AG08396 (cell line): ENCODE measurements at places on chromosomes 7 and 10.

DNA sequence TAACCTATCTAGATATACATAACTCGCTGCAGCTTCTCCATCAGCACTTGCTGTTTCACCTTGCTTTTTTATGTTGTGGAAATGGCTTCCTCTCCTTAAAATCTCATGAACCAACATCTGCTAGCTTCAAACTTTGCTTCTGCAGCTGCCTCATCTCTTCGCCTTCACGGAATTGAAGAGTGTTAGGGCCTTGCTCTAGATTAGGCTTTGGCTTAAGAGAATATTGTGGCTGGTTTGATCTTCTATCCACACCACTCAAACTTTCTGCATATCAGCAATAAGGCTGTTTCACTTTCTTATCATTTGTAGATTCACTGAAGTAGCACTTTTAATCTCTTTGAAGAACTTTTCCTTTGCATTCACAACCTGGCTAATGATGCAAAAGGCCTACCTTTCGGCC lies 49.2 kb upstream of the AGR3 start:
- DNase-seq = no peak

DNA sequence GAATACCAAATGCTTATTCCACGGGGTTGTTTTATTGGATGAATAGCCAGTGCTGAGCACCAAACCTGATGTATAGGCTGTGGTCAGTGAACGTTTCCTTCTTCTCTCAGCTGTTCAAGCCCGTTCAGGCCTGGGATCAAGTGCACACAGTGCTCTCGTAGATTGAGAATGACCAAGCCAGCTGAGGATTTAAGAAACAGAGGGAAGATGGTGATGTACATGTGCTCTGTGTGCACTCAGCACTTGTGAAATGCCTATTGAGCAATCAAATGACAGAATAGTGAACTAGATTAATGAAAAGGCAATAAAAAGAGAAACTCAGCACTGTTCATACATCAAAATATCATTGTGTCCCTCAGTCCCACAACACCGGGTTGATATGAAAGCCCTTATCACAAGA lies 302.5 kb downstream of the BMPER start:
- no peak for DNase-seq

- no peak for DNase-seq
These were observed 86.0 kb upstream of the ARID5B start for GRCh38 chr10:61815496-61815895.

- no peak for DNase-seq
These were observed 466.4 kb upstream of the ZMIZ1 start for GRCh38 chr10:78602201-78602932.

- DNase-seq = no peak
These were observed 16.4 kb downstream of the SRRM3 start for GRCh38 chr7:76217942-76218566.

- DNase-seq = no peak
These were observed 101.6 kb upstream of the EEPD1 start for GRCh38 chr7:36051501-36051900.

GRCh38 chr7:75835688-75836285 lies 22.2 kb upstream of the CCL24 start:
- no peak for DNase-seq

DNA sequence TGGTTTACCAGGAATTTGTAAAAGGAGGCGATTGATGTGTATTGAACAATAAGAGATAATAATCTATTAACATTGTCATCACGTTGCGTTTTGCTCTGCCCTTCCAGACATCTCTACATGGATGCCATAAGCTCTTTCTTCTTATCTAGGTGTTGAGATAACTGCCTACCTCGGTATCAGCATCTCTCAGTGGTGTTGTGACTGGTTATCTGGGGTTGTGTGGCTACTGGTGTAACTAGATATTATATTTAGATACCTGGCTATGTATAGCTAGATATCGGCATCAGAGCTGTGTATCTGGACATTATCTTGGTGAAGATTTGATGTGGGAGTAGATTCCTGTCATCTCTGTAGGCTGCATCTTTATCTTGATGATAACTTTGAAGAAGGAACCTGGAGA lies 17.2 kb downstream of the GATA3 start:
- no peak for DNase-seq

GRCh38 chr7:11298220-11298619 lies 324.5 kb downstream of the PHF14 start:
- DNase-seq = no peak
